A549 treated with CORT108297 at 1 μM for 4 hours (cell line): ENCODE measurements at places on chromosomes 4 and X. TPM values are rescaled to one million over a fixed set of nuclear protein-coding genes. Genes with fewer than 3 reads are reported as not detected.

XAGE2 gene
- total RNA-seq, result not detected in 5 replicates

SLC38A5 gene
- 0.12 to 0.34 TPM (median 0.23 TPM) in 5 replicates for total RNA-seq

AFM gene
- total RNA-seq, result not detected in 5 replicates

MAGEA2 gene
- total RNA-seq, result 0.08 to 0.13 TPM (median 0.11 TPM) in 4 of 5 replicates, not detected in the other

IL2RG gene
- total RNA-seq, result 0.07 to 0.32 TPM in 2 of 5 replicates, not detected in the others

ANTXR2 gene
- total RNA-seq, result 3.6 to 4.4 TPM (median 4.3 TPM) in 5 replicates

CSAG1 gene
- total RNA-seq, result 0.32 to 0.54 TPM (median 0.46 TPM) in 5 replicates

SEPTIN6 gene
- total RNA-seq, result 8.9 to 11.3 TPM (median 11.0 TPM) in 5 replicates

SATL1 gene
- total RNA-seq, result not detected in 5 replicates

GAGE12E gene
- not detected in 5 replicates for total RNA-seq

EBP gene
- total RNA-seq, result 113 to 155 TPM (median 148 TPM) in 5 replicates

RXFP1 gene
- total RNA-seq, result not detected in 5 replicates

NDST3 gene
- not detected in 5 replicates for total RNA-seq
